ENCODE measurements at places on chromosomes 5 and 9.

GRCh38 chr5:38426986-38427950 is 129.2 kb downstream of the LIFR start:
- DNase-seq, result no peak

DNA sequence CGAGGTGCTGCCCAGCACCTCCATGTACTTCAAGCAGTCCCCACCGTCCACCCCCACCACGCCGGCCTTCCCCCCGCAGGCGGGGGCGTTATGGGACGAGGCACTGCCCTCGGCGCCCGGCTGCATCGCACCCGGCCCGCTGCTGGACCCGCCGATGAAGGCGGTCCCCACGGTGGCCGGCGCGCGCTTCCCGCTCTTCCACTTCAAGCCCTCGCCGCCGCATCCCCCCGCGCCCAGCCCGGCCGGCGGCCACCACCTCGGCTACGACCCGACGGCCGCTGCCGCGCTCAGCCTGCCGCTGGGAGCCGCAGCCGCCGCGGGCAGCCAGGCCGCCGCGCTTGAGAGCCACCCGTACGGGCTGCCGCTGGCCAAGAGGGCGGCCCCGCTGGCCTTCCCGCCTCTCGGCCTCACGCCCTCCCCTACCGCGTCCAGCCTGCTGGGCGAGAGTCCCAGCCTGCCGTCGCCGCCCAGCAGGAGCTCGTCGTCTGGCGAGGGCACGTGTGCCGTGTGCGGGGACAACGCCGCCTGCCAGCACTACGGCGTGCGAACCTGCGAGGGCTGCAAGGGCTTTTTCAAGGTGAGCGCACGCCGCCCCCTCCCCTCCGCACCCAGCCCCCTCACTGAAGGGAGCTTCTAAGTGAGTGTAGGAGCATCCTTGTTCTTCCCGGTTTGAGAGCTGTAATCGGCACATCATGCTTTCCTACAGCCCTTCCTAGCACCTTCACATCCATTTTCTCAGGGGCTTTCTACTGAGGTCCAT is 6.9 kb downstream of the NR4A3 start:
- no peak for DNase-seq

DNA sequence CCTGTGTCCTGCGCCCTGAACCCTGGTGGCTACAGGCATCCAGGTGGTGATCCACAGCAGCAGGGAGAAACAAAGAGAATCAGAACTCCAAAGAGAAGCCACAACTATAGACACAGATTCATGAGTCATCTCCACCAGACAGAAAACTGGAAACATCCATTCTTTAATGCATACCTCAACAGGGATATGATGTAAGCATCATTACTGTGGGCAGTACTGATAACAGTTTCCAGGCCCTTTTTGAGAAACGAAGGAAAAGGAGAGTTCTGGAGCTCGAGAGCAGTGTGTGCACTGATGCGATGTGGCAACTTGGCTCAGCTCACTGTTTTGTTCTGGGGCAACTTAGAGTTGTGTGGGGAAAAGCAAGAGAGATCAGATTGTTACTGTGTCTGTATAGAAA is 215.6 kb upstream of the ADAMTS16 start:
- DNase-seq, result no peak

DNA sequence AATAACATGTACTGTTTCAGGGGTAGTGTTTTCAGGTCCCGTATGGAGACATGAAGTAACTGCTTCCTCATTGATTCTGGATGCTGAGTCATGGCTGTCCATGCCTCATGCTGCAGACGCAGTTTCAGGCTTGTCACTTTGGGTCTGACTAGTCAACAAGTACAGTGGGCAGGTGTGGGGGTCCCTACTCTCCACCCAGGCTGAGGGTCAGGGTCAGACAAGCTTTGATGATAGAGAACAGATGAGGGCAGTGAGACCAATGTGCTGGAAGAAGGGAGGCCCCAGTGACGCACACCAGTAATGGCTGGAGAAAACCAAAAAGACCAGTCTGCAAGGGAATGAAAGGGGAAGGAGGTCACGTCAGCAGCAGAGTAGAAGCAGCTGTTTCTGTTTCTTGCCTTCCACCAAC is 80.0 kb upstream of the NFIL3 start:
- DNase-seq, result no peak

DNA sequence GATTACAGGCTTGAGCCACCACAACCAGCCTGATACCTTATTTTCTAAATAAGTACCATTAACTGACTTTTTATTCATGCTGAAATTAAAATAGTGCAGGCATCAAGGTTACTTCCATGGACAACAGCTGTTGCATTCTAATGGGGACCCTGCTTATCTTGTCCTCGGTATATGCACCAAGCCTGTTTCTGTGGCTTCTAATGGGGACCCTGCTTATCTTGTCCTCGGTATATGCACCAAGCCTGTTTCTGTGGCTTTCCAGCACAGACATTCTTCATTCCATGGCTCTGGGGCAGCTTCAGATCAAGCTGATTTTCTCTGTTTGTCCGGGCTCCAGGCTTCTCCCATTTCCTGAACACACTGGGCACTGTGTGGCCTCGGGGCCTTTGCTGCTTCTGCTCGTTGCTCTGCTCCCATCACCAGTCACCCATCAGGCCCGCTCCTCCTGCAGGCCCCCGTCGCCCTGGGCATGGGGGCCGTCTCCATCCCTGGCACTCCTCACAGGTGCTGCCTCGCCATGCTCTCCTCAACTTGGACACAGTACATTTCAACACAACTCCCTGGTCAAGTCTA is 30.7 kb downstream of the ZNF354A start:
- no peak for DNase-seq

GRCh38 chr5:32030222-32030621 is 143.9 kb downstream of the GOLPH3 start:
- no peak for DNase-seq

GRCh38 chr9:98195671-98196070 is 3.2 kb upstream of the CORO2A start:
- DNase-seq, result no peak
